ENCODE measurements at places on chromosomes 5 and 9. TPM values are rescaled to one million over a fixed set of nuclear protein-coding genes. Genes with fewer than 3 reads are reported as not detected.

- H3K36me3 ChIP-seq, result no peaks in the 10 kb centered on the region
- DNase-seq, result no peak
- peaks cover 3% of the 10 kb centered on the region for H3K4me1 ChIP-seq
- H3K27me3 ChIP-seq, result no peaks in the 10 kb centered on the region
- no peak overlapping the region for H3K4me3 ChIP-seq
Observed at GRCh38 chr5:126961702-126962101, 68.7 kb downstream of the MARCHF3 start.

DNA sequence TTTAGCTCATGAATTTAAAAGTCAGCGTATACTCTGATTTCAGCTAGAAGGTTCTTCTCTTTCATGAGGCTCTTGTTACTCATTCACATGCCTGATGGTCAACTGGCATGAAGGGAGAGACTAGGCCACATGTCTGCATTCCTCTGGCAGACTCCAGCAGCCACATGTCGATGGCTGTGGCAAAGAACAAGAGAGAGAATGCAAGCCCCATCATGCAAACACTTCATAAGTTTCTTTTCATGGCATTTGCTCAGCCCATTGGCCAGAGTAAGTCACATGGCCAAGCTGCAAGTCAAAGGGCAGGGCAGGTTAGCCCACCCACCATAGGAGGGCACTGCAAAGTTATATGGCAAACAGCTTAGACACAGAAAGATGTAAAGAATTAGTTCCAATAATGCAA is 5.4 kb downstream of the KCNV2 start:
- H3K4me3 ChIP-seq, result no peak overlapping the region
- H3K27me3 ChIP-seq, result no peaks in the 10 kb centered on the region

- no peak for DNase-seq
- H3K27me3 ChIP-seq, result peaks cover 39% of the 10 kb centered on the region
- H3K27ac ChIP-seq, result no peak overlapping the region
- H3K4me3 ChIP-seq, result no peak overlapping the region
- no peaks in the 10 kb centered on the region for H3K36me3 ChIP-seq
Observed at GRCh38 chr5:181152406-181152805, 5.0 kb downstream of the OR2V2 start.

DNA sequence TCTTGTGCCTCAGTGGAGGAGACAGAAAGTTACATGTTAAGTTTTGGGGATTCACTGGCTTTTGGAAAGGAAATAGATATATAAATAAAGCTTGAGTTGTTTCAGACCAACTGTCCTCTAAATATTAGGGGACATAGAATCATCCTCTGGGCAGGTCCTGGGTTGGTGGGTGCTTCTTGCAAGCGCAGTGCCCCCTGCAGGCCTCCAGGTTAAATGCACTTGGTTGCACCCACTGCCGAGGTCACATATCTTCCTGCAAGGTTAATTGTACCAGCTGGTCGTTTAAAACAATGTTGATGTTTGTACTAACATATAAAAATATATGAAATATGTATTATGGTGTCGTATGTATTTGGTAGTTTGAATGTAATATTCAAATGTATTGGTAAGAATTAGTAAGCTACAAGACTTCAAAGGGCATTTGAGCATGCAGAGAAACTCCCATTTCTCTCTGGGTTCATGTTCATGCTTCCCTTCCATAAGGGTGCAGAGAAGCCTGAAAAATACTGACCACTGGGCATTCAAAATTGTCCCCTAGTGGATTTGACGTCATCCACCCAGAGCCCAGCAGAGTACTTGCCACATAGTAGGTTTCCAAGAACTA is 87.0 kb downstream of the ZNF618 start:
- no peaks in the 10 kb centered on the region for H3K27me3 ChIP-seq
- H3K4me3 ChIP-seq, result no peak overlapping the region
- no peak overlapping the region for H3K27ac ChIP-seq
- no peaks in the 10 kb centered on the region for H3K36me3 ChIP-seq
- peak; percentile 51 for DNase-seq

GRCh38 chr9:121285835-121286687 is 18.1 kb downstream of the GSN start:
- H3K4me3 ChIP-seq, result peak overlapping the region; percentile 25
- peaks cover 97% of the 10 kb centered on the region for H3K4me1 ChIP-seq
- H3K27ac ChIP-seq, result peak overlapping the region; percentile 97
- no peaks in the 10 kb centered on the region for H3K27me3 ChIP-seq
- peak; percentile 82 for DNase-seq

- H3K4me1 ChIP-seq, result no peaks in the 10 kb centered on the region
- H3K36me3 ChIP-seq, result no peaks in the 10 kb centered on the region
- no peak for DNase-seq
- H3K27me3 ChIP-seq, result no peaks in the 10 kb centered on the region
- H3K4me3 ChIP-seq, result no peak overlapping the region
Observed at GRCh38 chr5:82785882-82786509, 291.2 kb downstream of the TMEM167A start.

- DNase-seq, result no peak
- H3K27me3 ChIP-seq, result no peaks in the 10 kb centered on the region
- H3K4me1 ChIP-seq, result peaks cover 6% of the 10 kb centered on the region
- H3K36me3 ChIP-seq, result peaks cover 12% of the 10 kb centered on the region
- no peak overlapping the region for H3K4me3 ChIP-seq
Observed at GRCh38 chr5:62330302-62330701, 24.3 kb downstream of the KIF2A start.

DNA sequence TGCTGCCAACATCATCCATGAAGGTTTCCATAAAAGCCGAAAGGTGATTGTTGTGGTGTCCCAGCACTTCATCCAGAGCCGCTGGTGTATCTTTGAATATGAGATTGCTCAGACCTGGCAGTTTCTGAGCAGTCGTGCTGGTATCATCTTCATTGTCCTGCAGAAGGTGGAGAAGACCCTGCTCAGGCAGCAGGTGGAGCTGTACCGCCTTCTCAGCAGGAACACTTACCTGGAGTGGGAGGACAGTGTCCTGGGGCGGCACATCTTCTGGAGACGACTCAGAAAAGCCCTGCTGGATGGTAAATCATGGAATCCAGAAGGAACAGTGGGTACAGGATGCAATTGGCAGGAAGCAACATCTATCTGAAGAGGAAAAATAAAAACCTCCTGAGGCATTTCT is 10.1 kb downstream of the TLR4 start:
- no peak overlapping the region for H3K27ac ChIP-seq
- H3K4me3 ChIP-seq, result no peak overlapping the region
- H3K4me1 ChIP-seq, result peaks cover 13% of the 10 kb centered on the region
- no peaks in the 10 kb centered on the region for H3K27me3 ChIP-seq
- peaks cover 11% of the 10 kb centered on the region for H3K36me3 ChIP-seq

- peaks cover 4% of the 10 kb centered on the region for H3K27me3 ChIP-seq
- H3K36me3 ChIP-seq, result no peaks in the 10 kb centered on the region
- no peak for DNase-seq
- no peak overlapping the region for H3K4me3 ChIP-seq
Observed at GRCh38 chr9:78122631-78123030, 91.0 kb upstream of the GNAQ start.

- H3K27me3 ChIP-seq, result no peaks in the 10 kb centered on the region
- H3K36me3 ChIP-seq, result no peaks in the 10 kb centered on the region
- no peak overlapping the region for H3K4me3 ChIP-seq
Observed at GRCh38 chr9:94779693-94780290, 53.3 kb downstream of the AOPEP start.

GRCh38 chr5:77337246-77337645 is 126.8 kb downstream of the PDE8B start:
- H3K36me3 ChIP-seq, result no peaks in the 10 kb centered on the region
- no peak for DNase-seq
- H3K27me3 ChIP-seq, result no peaks in the 10 kb centered on the region
- H3K4me1 ChIP-seq, result no peaks in the 10 kb centered on the region

DNA sequence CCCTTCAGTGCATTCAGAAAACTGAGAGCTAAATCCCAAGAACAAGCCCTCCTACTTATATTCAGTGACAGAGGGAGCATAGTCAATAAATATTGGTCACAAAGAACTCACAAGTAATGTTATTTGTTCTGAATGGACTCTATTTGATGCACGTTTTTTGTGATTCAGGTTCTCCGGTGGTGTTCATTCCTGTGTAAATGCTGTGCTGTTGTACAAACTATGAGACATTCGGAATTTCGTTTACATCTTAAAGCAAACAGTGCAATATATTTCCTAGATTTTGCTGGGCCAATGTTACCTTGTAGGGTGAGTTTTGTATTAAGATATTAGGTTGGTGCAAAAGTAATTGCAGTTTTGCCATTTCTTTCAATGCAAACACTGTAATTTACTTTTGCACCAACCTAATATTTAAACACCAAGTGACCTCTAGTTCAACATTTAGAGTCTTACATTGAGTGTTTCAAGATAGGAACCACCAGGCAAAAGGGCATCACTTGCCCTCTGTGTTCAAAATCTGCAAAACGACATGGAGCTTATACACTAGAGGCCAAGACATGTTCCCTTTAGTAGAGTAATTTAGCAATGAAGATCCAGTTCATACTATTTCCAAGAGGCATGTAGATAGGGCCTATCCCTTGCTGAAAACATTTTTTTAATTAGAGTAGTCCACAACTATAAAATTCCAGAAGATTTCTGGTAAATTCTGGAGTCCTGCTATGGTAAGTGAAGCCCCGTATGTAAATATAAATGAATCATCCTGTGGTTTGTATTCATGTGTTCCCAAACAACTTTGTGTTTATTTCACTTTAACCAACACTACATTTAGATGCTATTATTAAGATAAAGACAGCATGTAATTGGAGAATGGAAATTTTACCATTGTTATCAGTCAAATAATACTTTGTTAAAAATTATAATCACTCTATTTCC is 444.0 kb upstream of the PTGER4 start:
- H3K4me3 ChIP-seq, result no peak overlapping the region
- no peak overlapping the region for H3K27ac ChIP-seq
- no peaks in the 10 kb centered on the region for H3K27me3 ChIP-seq
- no peaks in the 10 kb centered on the region for H3K36me3 ChIP-seq

- H3K4me1 ChIP-seq, result peaks cover 12% of the 10 kb centered on the region
- no peak overlapping the region for H3K27ac ChIP-seq
- H3K36me3 ChIP-seq, result no peaks in the 10 kb centered on the region
- no peaks in the 10 kb centered on the region for H3K27me3 ChIP-seq
Observed at GRCh38 chr5:143239882-143240518, 163.5 kb downstream of the NR3C1 start.

GRCh38 chr9:107733523-107733894 is 243.9 kb upstream of the KLF4 start:
- H3K27ac ChIP-seq, result peak overlapping the region; percentile 88
- H3K4me3 ChIP-seq, result peak overlapping the region; percentile 26
- H3K4me1 ChIP-seq, result peaks cover 53% of the 10 kb centered on the region

DNA sequence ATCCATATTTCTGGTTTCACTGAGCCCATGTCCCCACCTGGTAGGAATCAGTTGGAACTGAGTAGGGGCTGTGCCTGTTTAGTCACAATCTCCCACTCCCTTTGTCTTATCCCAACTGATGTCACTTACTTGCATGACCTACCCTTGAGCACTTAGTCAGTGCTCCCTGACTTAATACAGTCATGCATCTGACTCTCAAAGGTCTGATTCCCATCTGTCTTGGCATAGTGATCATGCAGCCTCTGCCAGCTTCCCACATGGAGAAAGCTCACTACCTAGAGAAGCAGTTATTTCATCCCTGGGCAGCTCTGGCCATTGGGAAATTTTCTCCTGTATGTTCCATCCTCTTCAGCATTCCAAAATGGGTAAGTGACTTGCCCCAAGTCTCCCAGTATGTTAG is 24.8 kb downstream of the ABLIM3 start:
- H3K27ac ChIP-seq, result no peak overlapping the region
- H3K4me1 ChIP-seq, result peaks cover 1% of the 10 kb centered on the region
- no peaks in the 10 kb centered on the region for H3K36me3 ChIP-seq
- no peak for DNase-seq
- H3K27me3 ChIP-seq, result no peaks in the 10 kb centered on the region
- H3K4me3 ChIP-seq, result no peak overlapping the region

- H3K27me3 ChIP-seq, result no peaks in the 10 kb centered on the region
- peak overlapping the region; percentile 84 for H3K4me3 ChIP-seq
- H3K36me3 ChIP-seq, result no peaks in the 10 kb centered on the region
- no peak for DNase-seq
Observed at GRCh38 chr9:36258996-36259533, 817 bp upstream of the GNE start.

GRCh38 chr9:35798658-35799374 is 7.4 kb downstream of the NPR2 start:
- H3K4me1 ChIP-seq, result no peaks in the 10 kb centered on the region
- no peak for DNase-seq
- H3K36me3 ChIP-seq, result peaks cover 22% of the 10 kb centered on the region
- H3K4me3 ChIP-seq, result no peak overlapping the region
- H3K27ac ChIP-seq, result no peak overlapping the region

- peak within 1 kb of the TSS; percentile 58 for H3K4me3 ChIP-seq
- H3K4me1 ChIP-seq, result peaks cover 30% of the 10 kb centered on the region
Observed at GRCh38 chr5:178590141-178590923, at the start of gene COL23A1. Gene COL23A1 (minus strand): TSS chr5:178590393.

GRCh38 chr9:4262735-4263141 is 37.1 kb downstream of the GLIS3 start:
- no peak overlapping the region for H3K27ac ChIP-seq
- no peaks in the 10 kb centered on the region for H3K4me1 ChIP-seq
- no peaks in the 10 kb centered on the region for H3K36me3 ChIP-seq
- no peaks in the 10 kb centered on the region for H3K27me3 ChIP-seq
- no peak for DNase-seq
- H3K4me3 ChIP-seq, result no peak overlapping the region

- H3K27me3 ChIP-seq, result no peaks in the 10 kb centered on the region
- H3K27ac ChIP-seq, result no peak overlapping the region
- no peak for DNase-seq
- no peak overlapping the region for H3K4me3 ChIP-seq
Observed at GRCh38 chr9:118091711-118092500, 387.7 kb downstream of the TLR4 start.

- no peak overlapping the region for H3K27ac ChIP-seq
- no peaks in the 10 kb centered on the region for H3K27me3 ChIP-seq
- H3K4me1 ChIP-seq, result peaks cover 13% of the 10 kb centered on the region
- DNase-seq, result no peak
- H3K36me3 ChIP-seq, result no peaks in the 10 kb centered on the region
Observed at GRCh38 chr5:123124859-123125595, 36.0 kb downstream of the PRDM6 start.

- no peak for DNase-seq
- H3K4me1 ChIP-seq, result peaks cover 4% of the 10 kb centered on the region
- no peak overlapping the region for H3K27ac ChIP-seq
- H3K36me3 ChIP-seq, result no peaks in the 10 kb centered on the region
- H3K4me3 ChIP-seq, result no peak overlapping the region
Observed at GRCh38 chr5:178642351-178642909, 15.6 kb upstream of the CLK4 start.

SLC6A18 gene
- not detected for total RNA-seq

OMD gene
- total RNA-seq, result 2.8 TPM

BAAT gene
- not detected for total RNA-seq

WDR31 gene
- total RNA-seq, result 3.5 TPM

FAM221B gene
- total RNA-seq, result not detected

S1PR3 gene
- total RNA-seq, result 6.4 TPM

PDE6A gene
- 0.17 TPM for total RNA-seq

PCDHB14 gene
- total RNA-seq, result 5.7 TPM

LYRM7 gene
- 7.0 TPM for total RNA-seq

SPATA31C1 gene
- total RNA-seq, result not detected

Measured in suprapubic skin (tissue), 4 donors.